ENCODE measurements at places on chromosomes 5 and 9.

GRCh38 chr5:36787365-36788093, 89.0 kb upstream of the NIPBL start:
- DNase-seq, result no peak

- DNase-seq, result no peak
These were observed 55.9 kb downstream of the FNBP1 start for GRCh38 chr9:129987047-129987446.

DNA sequence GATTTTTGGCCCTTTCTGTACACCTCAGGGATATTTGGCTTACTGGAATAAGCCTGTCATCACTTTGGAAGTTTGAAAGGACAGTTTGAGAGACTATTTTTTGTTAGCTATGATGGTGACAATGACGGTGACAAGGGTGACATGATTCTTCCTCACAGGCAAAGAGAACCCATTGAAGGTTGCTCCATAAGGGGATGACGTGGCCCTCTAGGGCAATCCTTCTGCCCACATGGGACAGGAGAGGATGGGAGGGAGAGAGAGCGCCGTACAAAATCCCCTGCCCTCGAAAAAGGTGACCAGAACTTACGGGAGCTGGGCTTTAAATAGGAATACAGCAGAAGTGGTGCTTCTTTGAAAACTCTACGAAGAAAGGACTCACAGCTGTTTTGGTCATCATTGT, 22.6 kb downstream of the HRH2 start:
- DNase-seq, result no peak

DNA sequence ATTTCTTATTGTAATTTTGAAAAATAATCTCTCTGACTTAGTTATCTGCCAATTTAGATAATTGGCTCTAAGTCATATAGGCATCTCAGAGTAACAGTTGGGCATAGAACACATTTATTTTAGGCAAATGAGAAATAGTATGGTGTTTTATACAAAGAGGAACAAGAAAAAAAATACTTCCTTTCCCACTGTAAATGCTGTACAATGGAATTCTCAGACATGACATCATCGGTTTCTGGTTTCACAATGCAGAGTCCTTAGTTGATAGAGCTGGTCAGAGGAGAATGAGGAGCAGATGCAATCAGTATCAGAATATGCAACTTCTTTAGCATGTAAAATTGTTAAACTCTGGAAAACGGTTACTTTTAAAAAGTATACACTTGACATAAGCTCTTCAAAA, 49.4 kb downstream of the PLK2 start:
- no peak for DNase-seq

DNA sequence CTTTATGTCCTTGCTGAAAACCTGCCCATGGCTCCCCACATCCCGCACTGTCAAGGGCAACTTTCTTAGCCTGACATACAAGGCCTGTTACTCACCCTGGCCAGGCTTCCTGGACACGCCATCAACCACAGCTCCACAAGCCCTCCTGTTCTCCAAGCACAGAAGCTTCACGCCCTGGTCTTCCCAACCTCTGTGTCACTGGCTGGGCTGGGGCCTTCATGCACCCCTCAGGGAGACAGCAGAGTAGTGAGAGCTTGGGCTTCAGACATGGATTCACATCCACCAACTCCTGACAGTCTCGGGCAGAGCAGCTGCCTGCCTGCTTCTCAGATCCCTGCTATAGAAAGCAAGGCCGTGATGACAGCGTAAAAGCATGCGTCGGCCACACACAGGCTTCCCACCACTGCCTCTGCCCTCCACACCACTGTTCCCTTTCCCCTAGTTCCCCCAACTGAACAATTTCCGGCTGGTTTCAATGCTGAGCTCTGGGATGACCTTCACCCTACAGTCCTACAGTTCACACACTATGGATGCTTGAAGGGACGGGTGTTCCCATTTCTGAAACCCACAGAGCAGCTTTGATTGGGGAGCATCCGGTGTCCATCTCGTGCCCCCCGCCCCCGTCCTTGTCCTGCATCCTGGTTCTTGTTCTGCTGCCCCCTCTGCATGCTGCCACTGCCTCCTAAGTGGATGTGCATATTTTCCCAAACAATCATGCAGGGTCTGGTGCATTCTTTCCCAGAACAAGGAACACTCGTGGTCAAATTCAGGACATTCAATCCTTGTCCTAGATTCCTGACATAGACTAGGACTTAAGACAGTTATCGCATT, 33.4 kb upstream of the ADAMTS2 start:
- no peak for DNase-seq

GRCh38 chr5:160293901-160294561, 18.3 kb downstream of the CCNJL start:
- no peak for DNase-seq

DNA sequence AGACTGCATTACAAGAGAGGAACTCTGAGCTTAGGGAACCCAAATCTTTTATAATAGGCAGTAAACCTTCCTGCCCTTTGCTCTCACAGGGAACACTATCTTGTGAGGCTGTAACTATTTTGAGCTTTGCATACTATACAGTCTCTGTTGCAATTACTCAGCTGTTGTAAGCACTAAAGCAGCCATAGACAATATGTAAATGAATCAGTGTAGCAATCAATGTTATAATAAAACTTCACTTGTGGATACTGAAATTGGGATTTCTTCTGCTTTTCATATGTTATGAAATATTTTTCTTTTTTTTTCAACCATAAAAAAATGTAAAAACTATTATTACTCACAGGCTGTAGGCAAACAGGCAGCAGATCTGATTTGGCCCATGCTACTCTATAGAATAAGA, 16.7 kb upstream of the UBQLN1 start:
- no peak for DNase-seq

DNA sequence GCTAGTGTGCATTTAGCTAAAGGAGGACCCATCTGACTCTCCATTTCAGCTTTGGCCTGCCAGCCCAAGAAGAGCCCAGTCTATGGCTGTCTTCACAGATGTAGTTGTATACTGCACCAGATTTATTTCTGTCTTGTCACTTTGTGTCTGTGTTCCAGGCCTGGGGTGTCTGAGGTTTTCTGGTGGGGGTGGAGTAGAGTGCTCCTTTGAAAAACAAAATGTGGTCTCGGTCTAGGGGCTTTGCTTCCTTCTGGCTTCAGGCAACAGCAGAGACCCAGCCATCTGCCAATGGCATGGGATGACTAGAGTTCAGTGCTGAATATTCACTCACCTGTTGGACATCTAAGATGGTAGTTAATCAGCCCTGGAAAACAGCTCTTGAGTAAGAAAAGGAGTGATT, 10.9 kb downstream of the IGIP start:
- no peak for DNase-seq

GRCh38 chr9:113888976-113889375, 12.9 kb downstream of the ZNF618 start:
- no peak for DNase-seq

Data from activated CD4-positive, alpha-beta T cell treated with anti-CD3 and anti-CD28 coated beads for 1 hour (primary cell).